ENCODE measurements at places on chromosomes 7 and 10. TPM values are rescaled to one million over a fixed set of nuclear protein-coding genes. Genes with fewer than 3 reads are reported as not detected.

The SPDYE9 gene
- not detected for total RNA-seq

The MMD2 gene
- total RNA-seq: not detected

The MSMB gene
- total RNA-seq: not detected

The RBP4 gene
- 0.06 TPM for total RNA-seq

The STEAP1B gene
- 18.9 TPM for total RNA-seq

The MUC12 gene
- total RNA-seq: 0.37 TPM

The GBX1 gene
- not detected for total RNA-seq

The C10orf62 gene
- total RNA-seq: 0.13 TPM

The PDE6C gene
- total RNA-seq: not detected

The PTF1A gene
- not detected for total RNA-seq

The DGKB gene
- not detected for total RNA-seq

The FKBP6 gene
- total RNA-seq: not detected

The LMOD2 gene
- total RNA-seq: not detected

The TMEM26 gene
- total RNA-seq: 12.2 TPM

Data from aortic smooth muscle cell (primary cell).